ENCODE measurements at places on chromosomes 5 and 9. TPM values are rescaled to one million over a fixed set of nuclear protein-coding genes. Genes with fewer than 3 reads are reported as not detected.
A peak's percentile ranks its signal among the peaks of the same experiment; 100 is the strongest.

SHC3 gene
- not detected for total RNA-seq

CDKN2A gene
- total RNA-seq, result 5.4 TPM

BDP1 gene
- 41.5 TPM for total RNA-seq

SLC6A18 gene
- not detected for total RNA-seq

BARHL1 gene
- total RNA-seq, result not detected

FOXD4L3 gene
- not detected for total RNA-seq

IL3 gene
- 94.6 TPM for total RNA-seq

C9orf78 gene
- 67.4 TPM for total RNA-seq

NME5 gene
- total RNA-seq, result not detected

DNA sequence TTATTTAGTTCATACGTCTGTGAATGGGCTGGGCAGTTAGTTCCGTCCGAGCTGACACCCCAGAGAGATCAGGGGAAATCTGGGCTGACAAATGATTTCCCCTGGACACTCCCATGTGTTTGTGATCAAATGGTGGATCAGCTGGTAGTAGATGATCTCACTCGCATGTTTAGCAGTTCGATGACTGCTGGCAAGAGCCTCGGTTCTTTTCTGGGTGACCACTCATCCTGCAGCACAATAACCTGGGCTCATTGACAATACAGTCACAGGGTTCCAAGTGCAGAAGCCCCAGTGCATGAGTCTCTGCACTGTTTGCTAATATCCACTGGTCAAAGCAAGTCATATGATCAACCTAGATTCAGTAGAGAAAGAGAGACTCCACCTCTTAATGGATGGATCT, 155.9 kb downstream of the NR2F1-AS1 start:
- no peak overlapping the region for H3K27ac ChIP-seq
- no peaks in the 10 kb centered on the region for H3K4me1 ChIP-seq
- no peak overlapping the region for H3K4me3 ChIP-seq
- no peak for DNase-seq
- no peaks in the 10 kb centered on the region for H3K36me3 ChIP-seq
- no peaks in the 10 kb centered on the region for H3K27me3 ChIP-seq

DNA sequence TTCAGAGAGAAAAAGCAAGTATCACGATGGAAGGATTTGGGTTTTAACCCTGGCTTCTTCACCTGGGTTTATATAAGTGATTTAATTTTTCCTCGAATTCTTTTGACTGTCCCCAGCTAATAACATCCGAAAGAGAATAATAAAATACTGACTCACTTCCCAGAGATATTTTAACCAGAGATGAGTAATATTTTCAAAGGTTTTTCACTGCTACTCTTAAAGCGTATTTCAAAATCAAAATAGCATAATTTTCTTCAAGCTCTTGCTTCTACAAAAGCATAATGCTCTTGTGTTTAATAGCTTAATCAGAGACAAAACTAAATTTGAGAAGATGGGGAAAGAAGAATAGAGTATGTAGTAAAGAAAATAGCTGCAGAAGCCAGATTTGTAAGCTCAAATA, 215.2 kb upstream of the PTGER4 start:
- no peak overlapping the region for H3K4me3 ChIP-seq
- no peak for DNase-seq
- no peak overlapping the region for H3K27ac ChIP-seq
- peaks cover 6% of the 10 kb centered on the region for H3K36me3 ChIP-seq
- H3K27me3 ChIP-seq, result no peaks in the 10 kb centered on the region

DNA sequence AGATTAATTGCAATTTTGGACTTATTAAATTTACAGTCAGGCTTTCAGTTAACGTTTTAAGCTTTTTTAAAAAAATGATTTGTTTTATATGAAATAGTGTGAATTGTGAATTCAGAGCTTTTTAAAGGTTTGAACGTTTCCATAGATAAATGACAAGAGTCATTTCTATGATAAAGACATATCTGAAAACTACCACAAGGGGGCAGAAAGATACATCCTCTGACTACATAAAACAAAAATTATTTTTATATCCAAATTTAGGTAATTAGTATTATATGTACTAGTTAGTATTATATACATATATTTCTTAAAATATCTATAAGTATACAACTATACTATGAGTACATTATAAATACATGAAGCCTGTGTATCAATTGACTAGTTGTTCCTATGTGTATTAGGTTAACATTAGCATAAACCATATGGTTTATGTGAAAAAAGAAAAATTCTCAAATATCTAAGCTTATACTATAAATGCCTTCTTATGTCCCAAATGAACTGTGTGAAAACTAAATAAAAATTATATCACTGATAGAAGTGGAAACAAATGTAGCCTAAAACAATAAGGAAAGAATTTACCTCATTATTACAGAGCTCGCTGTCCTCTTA, 155.2 kb downstream of the MEF2C start:
- no peak overlapping the region for H3K4me3 ChIP-seq
- no peak for DNase-seq
- no peaks in the 10 kb centered on the region for H3K4me1 ChIP-seq
- H3K27ac ChIP-seq, result no peak overlapping the region
- H3K36me3 ChIP-seq, result no peaks in the 10 kb centered on the region
- peaks cover 7% of the 10 kb centered on the region for H3K27me3 ChIP-seq

- H3K27me3 ChIP-seq, result peaks cover 2% of the 10 kb centered on the region
- DNase-seq, result no peak
- H3K4me1 ChIP-seq, result no peaks in the 10 kb centered on the region
- no peaks in the 10 kb centered on the region for H3K36me3 ChIP-seq
- no peak overlapping the region for H3K4me3 ChIP-seq
Measured at GRCh38 chr9:14535161-14535955, 157.9 kb downstream of the ZDHHC21 start.

DNA sequence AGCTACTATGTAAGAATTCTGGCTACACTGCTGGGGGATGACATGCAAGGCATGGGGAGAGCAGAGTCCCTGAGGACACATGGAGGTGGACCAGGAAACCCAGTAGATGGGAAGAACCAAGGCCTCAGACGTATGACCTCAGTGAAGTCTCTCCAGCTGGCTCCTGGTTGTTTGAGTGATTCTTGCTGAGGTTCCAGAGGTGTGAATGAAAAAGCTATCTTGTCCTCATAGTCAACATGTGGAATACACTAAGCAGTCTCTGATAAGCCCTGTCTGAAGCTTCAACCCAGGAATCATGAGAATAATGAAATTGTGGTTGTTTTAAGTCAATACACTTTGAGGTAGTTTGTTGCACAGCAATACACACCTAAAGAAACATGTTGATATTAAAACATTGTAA, 78.0 kb downstream of the GABRA6 start:
- no peaks in the 10 kb centered on the region for H3K36me3 ChIP-seq
- DNase-seq, result no peak
- H3K27me3 ChIP-seq, result no peaks in the 10 kb centered on the region
- H3K4me1 ChIP-seq, result no peaks in the 10 kb centered on the region
- H3K4me3 ChIP-seq, result no peak overlapping the region
- no peak overlapping the region for H3K27ac ChIP-seq

- peak overlapping the region; percentile 67 for H3K4me3 ChIP-seq
- peak overlapping the region; percentile 85 for H3K27ac ChIP-seq
- H3K4me1 ChIP-seq, result peaks cover 94% of the 10 kb centered on the region
- DNase-seq, result peak; percentile 53
- H3K27me3 ChIP-seq, result no peaks in the 10 kb centered on the region
- H3K36me3 ChIP-seq, result peaks cover 29% of the 10 kb centered on the region
Measured at GRCh38 chr5:154202379-154203260, 12.1 kb downstream of the GALNT10 start.

DNA sequence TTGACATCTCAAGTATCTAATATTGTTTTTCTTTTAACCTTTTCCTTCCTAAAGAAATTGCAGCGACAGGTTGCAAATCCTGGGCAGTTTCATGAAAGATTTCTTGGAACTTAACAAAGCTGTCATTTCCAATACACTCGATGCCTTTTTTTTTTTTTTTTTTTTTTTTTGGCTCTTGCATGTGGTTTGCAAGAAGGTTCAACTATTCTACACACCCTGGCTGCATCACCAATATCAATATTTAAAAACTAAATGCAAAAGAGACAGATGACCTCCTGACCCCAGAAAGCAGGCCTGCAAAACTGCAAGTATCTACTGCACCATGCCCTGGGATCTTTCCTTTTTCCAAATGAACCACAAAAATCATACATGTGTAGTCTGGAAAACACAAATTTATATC, 4.4 kb upstream of the NFIB start:
- H3K27me3 ChIP-seq, result peaks cover 58% of the 10 kb centered on the region
- no peak overlapping the region for H3K27ac ChIP-seq
- H3K4me1 ChIP-seq, result peaks cover 33% of the 10 kb centered on the region
- peaks cover 10% of the 10 kb centered on the region for H3K36me3 ChIP-seq
- no peak for DNase-seq
- no peak overlapping the region for H3K4me3 ChIP-seq

DNA sequence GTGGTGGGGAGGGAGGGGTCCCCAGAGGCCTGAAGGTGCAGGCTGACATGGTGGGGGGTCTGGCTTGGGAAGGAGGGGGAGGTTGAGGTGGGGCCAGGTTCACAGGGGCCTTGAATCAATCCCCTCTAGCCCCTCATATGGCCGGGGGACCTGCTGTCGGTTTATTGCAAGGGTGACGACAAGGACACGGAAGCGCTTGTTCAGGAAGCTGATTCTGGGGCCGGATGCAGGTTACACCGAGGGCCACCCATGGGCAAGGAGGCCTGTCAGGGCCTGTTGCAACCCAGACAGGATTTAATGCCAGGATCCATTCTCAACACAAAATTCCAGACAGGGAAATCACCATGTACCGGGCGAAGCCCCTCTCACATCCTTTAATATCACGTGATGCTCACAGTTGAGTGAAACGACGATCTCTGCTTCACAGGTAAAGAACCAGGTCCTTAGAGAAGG, 41.6 kb upstream of the SYNPO start:
- H3K4me3 ChIP-seq, result no peak overlapping the region
- H3K36me3 ChIP-seq, result no peaks in the 10 kb centered on the region
- DNase-seq, result no peak
- H3K27ac ChIP-seq, result no peak overlapping the region

DNA sequence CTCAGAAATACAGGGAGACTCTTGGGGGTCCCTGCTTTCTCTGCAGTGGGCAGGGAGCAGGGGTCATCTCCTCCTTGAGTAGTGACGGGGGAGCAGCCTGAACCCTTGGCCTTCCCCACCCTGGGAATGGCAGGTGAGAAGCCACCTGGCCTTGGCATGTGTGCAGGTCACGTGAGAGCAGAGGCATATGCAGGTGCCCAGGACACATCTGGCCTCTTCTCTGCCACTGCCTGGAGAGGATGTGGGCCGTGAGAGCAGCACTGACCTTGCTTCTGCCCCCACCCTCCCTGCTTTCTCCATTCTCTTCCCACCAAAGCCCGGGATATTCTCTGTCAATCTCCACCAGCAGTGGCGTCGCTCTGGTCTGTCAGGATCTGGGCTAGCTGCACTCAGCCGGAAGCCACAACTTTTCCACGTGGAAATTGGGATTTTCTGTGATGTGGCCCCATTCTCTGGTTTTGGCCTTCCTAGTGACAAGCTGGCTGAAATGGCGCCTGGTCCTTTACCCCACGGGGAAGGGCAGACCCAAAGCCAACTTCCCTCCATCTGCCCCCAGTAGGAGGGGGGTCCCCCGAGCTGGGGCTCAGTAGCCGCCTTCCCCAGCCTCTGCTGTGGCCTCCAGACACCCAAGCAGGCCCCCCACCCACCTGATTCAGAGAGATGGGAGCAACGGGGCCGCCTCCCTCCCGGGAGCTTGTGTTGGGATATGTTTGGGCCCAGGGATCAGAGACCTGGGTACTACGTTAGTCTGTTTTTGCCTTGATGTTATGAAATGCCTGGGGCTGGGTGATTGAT, 70.4 kb upstream of the FCN1 start:
- H3K4me3 ChIP-seq, result no peak overlapping the region
- no peaks in the 10 kb centered on the region for H3K27me3 ChIP-seq
- no peak for DNase-seq
- H3K36me3 ChIP-seq, result peaks cover 2% of the 10 kb centered on the region

- H3K27me3 ChIP-seq, result peaks cover 5% of the 10 kb centered on the region
- H3K27ac ChIP-seq, result no peak overlapping the region
- no peaks in the 10 kb centered on the region for H3K36me3 ChIP-seq
- no peaks in the 10 kb centered on the region for H3K4me1 ChIP-seq
Measured at GRCh38 chr9:98873951-98874371, 66.5 kb downstream of the GALNT12 start.

DNA sequence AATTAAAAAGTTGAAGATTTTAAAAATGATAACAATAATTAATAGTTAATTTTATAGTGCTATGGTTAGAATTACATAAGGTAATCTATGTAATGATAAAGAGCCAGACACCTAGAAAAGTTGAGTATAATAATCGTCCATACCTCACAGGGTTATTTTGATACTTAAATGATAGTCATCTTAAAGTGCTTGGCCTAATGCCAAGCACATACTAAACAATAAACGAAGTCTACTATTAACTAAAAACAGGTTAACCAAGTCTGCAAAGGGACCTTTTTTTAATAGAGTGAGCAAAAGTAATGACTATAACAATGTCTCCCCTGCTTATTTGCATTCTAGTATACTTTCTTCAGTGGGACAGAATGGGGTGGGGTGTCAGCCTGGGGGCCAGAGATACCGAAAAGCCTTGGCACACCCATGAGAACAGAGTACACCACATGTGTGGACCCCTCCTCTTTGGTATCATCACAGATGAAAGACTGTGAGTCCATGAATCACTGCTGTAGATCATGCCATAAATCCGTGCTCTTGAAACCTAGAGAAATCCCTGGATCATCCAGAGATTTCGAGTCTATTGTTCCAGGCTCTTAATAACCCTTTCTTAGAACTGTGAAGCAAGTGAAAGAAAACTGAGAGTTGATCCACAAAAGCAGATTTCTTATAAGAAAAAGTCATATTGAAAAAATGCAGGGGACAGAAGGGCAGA, 249.5 kb downstream of the PRELID2 start:
- no peaks in the 10 kb centered on the region for H3K36me3 ChIP-seq
- H3K27ac ChIP-seq, result no peak overlapping the region
- no peak for DNase-seq
- no peaks in the 10 kb centered on the region for H3K27me3 ChIP-seq

DNA sequence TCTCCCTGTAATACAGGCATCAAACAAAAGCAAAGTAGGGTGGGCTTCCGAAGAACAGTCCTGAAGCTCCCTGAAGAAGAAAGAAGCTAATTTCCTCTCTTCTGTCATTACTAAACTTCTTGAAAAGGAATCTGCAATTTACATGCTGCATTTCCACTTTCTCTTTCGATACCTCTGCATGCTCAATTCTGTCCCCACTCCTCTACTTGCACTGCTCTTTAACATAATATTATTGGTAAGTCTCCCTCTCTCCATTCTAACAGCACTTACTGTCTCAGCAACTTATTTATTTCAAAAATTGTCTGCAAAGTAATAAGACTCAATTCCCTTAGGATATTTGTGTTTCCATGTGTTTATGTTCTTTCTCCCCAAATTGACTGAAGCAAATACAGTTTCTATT, 3.9 kb upstream of the PLPP1 start:
- peaks cover 48% of the 10 kb centered on the region for H3K4me1 ChIP-seq
- H3K36me3 ChIP-seq, result peaks cover 2% of the 10 kb centered on the region
- H3K27me3 ChIP-seq, result peaks cover 3% of the 10 kb centered on the region
- DNase-seq, result no peak
- peak overlapping the region; percentile 10 for H3K27ac ChIP-seq
- H3K4me3 ChIP-seq, result peak overlapping the region; percentile 58

- H3K36me3 ChIP-seq, result no peaks in the 10 kb centered on the region
- H3K4me3 ChIP-seq, result no peak overlapping the region
- DNase-seq, result no peak
- no peaks in the 10 kb centered on the region for H3K27me3 ChIP-seq
- H3K4me1 ChIP-seq, result no peaks in the 10 kb centered on the region
Measured at GRCh38 chr5:26390608-26391007, 647.8 kb downstream of the CDH9 start.
